Karpas-422 (cell line): ENCODE measurements at places on chromosomes 5 and 9. TPM values are rescaled to one million over a fixed set of nuclear protein-coding genes. Genes with fewer than 3 reads are reported as not detected.

DNA sequence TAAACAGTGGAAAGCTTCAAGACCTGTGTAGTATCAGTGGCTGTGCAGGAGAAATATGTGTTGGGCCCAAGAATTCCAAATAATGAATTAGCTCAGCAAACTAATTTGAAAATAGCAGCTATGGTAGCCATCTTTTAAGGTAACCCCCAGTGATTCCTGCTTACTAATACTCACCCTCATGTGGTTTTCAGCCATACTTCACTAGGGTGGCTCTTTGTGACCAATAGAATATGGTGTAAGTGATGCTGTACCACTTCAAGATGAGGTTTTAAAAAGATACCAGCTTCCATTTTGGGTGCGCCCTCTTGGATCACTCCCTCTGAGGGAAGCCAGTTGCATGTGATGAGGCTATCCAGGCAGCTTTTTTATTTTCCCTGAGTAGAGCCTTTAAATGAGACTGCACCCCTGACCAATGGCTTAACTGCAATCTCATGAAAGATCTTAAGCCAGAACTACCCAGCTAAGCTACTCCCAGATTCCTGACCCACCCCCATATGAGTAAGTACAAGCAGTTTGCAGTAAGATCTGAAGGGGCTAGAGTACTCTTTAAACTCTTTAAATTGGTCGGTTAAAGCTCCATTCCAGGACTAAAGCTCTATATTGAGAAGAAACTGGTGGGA, 58.3 kb downstream of the UHRF2 start:
- H3K4me3 ChIP-seq = no peak overlapping the region
- H3K36me3 ChIP-seq = peaks cover 6% of the 10 kb centered on the region; the same call in 1 of the 2 replicates
- H3K27me3 ChIP-seq = no peaks in the 10 kb centered on the region
- H3K27ac ChIP-seq = no peak overlapping the region
- no peak for DNase-seq

DNA sequence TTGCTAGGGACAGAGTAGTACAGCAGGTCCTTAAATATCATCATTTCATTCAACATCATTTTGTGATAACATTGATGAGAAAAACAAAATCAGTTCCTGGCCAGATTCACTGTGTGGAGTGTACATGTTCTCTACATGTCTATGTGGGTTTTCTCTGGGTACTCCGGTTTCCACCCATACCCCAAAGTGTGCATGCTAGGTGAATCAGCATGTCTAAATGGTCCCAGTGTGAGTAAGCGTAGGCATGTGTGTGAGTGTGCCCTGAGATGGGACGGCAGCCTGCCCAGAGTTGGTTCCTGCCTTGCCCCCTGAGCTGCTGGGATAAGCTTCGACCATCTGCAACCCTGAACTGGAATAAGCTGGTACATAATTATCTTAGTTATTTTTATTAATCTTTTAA, 16.5 kb upstream of the GLIS3 start:
- DNase-seq = no peak
- H3K4me3 ChIP-seq = no peak overlapping the region
- H3K27me3 ChIP-seq = no peaks in the 10 kb centered on the region
- no peak overlapping the region for H3K27ac ChIP-seq
- no peaks in the 10 kb centered on the region for H3K4me1 ChIP-seq
- no peaks in the 10 kb centered on the region for H3K36me3 ChIP-seq

Gene FBP1
- not detected in 2 replicates for total RNA-seq

DNA sequence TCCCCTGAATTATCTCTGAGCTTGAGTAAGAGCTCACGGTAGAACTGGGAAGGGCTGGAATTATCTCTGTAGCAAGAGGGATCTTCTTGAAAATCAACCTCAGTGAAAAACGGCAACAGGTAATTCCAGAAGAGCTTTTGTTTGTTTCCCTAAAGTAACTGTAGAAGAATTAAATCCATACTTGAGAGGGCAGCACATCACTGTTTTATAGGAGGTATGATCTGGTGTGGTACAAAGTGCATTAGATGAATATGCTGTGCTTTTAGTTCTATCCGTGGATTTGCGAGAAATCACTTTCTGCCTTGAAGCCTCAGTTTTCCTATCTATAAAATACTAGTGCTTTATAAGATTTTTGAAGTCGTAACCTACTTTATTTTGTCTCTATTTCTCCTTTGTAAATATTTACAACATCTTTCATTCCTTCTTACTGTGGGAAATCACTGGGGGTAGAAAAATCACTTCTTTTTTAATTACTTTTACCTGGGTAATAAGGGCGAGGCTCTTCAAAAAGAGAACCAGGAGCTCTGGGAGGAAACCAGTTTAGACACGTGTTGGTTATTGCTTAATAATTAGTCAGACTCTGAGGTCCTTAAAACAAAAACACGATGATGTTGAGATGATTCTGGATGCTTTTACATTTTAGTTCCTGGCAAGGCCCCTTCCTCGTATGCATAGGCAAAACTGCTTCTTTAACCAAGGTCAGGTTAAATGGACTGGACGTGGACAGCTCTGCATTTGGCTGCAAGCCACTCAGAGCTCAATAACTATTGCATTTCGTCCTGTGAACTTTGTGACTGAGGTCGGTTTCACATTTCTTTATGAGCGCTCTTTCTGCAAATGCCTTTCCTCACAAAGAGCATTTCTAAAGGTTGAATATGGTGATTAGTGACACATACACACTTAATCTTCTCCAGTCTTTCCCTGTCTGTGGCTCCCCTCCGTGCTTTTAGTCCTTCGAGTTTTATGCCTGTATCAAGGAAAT, 376.1 kb downstream of the BRINP1 start:
- no peaks in the 10 kb centered on the region for H3K4me1 ChIP-seq
- H3K4me3 ChIP-seq = no peak overlapping the region
- no peak for DNase-seq
- H3K27ac ChIP-seq = no peak overlapping the region

Gene OTULINL
- total RNA-seq = not detected in 2 replicates

Gene RNF183
- total RNA-seq = not detected in 2 replicates

Gene CD180
- 38.0 and 90.7 TPM in 2 replicates for total RNA-seq
